ENCODE measurements at places on chromosomes 16 and 17. TPM values are rescaled to one million over a fixed set of nuclear protein-coding genes. Genes with fewer than 3 reads are reported as not detected.

DNA sequence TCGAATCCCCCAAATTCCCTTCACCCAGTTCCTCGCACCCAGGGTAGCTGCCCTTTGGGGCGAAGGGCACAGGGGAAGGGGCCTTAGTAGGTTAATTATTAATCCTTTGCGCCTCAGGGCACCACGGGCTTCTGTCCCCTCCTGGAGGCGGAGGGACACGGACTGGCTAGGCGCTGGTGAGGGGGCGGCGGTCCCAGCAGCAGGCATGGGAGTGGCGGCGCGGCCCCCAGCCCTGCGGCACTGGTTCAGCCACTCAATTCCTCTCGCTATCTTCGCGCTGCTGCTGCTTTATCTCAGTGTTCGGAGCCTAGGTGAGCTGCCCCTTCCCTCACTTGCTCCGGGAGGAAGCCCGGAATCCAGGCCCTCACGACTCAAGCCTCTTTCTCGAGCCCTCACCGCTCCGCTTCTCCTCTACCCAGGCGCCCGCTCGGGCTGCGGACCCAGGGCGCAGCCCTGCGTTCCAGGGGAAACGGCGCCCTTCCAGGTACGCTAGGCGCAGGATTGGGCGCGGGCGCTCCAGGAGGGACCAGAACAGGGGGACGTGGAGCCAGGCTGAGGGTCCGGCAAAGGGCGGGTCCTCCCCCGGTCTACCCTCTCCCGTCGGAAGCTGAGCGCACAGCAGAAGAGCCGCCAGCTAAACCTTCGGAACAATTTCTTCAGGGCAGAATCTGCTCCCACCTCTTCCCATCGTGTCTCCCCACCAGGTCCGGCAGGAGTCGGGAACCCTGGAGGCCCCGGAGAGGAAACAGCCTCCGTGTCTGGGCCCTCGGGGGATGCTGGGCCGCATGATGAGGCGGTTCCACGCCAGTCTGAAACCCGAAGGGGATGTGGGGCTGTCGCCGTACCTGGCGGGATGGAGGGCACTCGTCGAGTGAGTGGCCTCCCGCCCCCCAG, at the start of gene GLTPD2:
Gene GLTPD2, plus strand, starts transcription at position 158 of the 894 bp plus-strand sequence. Its CDS starts 48 bp downstream, at position 206.
- no peaks in the 10 kb centered on the region for H3K36me3 ChIP-seq
- peak within 1 kb of the TSS; percentile 60 for H3K4me3 ChIP-seq
- peaks cover 18% of the 10 kb centered on the region for H3K27me3 ChIP-seq
- H3K27ac ChIP-seq = peak within 1 kb of the TSS; percentile 72
- DNase-seq = no peak
- H3K4me1 ChIP-seq = peaks cover 26% of the 10 kb centered on the region

- H3K4me3 ChIP-seq = no peak overlapping the region
- H3K4me1 ChIP-seq = no peaks in the 10 kb centered on the region
- DNase-seq = no peak
- no peaks in the 10 kb centered on the region for H3K27me3 ChIP-seq
- H3K27ac ChIP-seq = no peak overlapping the region
Observed at GRCh38 chr17:3528880-3529511, 28.6 kb downstream of the TRPV3 start.

Gene ADGRG3
- not detected for total RNA-seq

GRCh38 chr17:67125924-67126323, 81.6 kb downstream of the CACNG1 start:
- H3K27ac ChIP-seq = no peak overlapping the region
- no peaks in the 10 kb centered on the region for H3K27me3 ChIP-seq
- no peaks in the 10 kb centered on the region for H3K4me1 ChIP-seq
- no peak overlapping the region for H3K4me3 ChIP-seq
- DNase-seq = no peak
- H3K36me3 ChIP-seq = peaks cover 19% of the 10 kb centered on the region

Gene NPIPA1
- 149 TPM for total RNA-seq

DNA sequence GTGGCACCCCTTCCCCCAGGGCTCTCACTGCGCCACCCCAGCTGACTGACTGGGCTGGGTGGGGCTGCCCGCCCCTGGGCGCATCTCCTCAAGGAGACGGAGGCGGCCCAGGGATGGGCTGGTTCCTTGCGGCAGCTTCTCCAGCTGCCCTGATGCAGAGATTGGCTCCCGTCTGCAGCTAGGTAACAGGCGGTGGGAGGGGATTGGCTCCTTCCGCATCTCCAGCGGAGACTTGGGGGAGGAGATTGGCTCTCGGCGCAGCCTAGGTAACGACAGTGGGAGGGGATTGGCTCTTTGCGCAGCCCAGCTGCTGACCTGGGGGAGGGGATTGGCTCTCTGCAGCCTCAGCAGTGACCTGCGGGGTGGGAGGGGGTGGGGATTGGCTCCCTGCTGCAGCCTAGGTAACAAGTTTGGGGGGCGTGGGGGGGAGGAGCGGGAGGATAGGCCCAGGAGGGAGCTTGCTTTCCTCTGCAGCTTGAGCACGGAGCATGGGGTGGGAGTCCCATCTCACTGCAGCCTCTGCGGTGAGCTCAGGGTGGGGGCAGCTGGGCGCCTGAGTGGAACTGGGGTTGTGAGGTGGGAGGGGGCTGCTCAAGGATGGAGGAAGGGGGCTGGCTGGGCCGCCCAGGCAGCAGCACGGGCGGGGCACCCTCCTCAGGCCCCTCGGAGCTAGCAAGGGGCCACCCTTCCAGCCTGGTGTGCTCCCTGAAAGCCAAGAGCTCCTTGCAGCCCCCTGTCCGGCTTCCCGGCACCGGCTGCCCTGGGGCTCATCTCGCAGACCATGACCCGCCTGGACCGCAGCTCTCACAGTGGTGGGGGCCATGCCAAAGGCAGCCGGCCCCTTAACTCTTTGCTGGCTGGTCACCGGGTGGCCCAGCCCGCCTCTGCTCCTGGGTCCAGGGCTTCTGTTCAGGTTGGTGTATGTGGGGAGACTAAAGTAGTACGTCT, 6.4 kb downstream of the NFE2L1 start:
- peaks cover 81% of the 10 kb centered on the region for H3K36me3 ChIP-seq
- H3K4me3 ChIP-seq = no peak overlapping the region
- H3K27ac ChIP-seq = no peak overlapping the region
- peaks cover 47% of the 10 kb centered on the region for H3K4me1 ChIP-seq
- no peaks in the 10 kb centered on the region for H3K27me3 ChIP-seq

- no peaks in the 10 kb centered on the region for H3K36me3 ChIP-seq
- no peak overlapping the region for H3K4me3 ChIP-seq
- no peak for DNase-seq
- no peaks in the 10 kb centered on the region for H3K4me1 ChIP-seq
- H3K27ac ChIP-seq = no peak overlapping the region
Observed at GRCh38 chr16:31529937-31530312, 2.2 kb downstream of the AHSP start.

Gene ENPP7
- 0.20 TPM for total RNA-seq

Gene PYDC1
- not detected for total RNA-seq

Gene KRT222
- not detected for total RNA-seq

GRCh38 chr16:31488468-31489297, 5.8 kb downstream of the SLC5A2 start:
- no peaks in the 10 kb centered on the region for H3K36me3 ChIP-seq
- H3K27ac ChIP-seq = peak overlapping the region; percentile 39
- no peak for DNase-seq
- peaks cover 13% of the 10 kb centered on the region for H3K4me1 ChIP-seq
- no peak overlapping the region for H3K4me3 ChIP-seq

- H3K36me3 ChIP-seq = no peaks in the 10 kb centered on the region
- no peak overlapping the region for H3K4me3 ChIP-seq
- H3K4me1 ChIP-seq = peaks cover 9% of the 10 kb centered on the region
Observed at GRCh38 chr16:79754501-79754900, 154.0 kb upstream of the MAF start.

GRCh38 chr16:76235025-76235424, 42.2 kb upstream of the CNTNAP4 start:
- DNase-seq = no peak
- H3K36me3 ChIP-seq = no peaks in the 10 kb centered on the region
- H3K4me1 ChIP-seq = no peaks in the 10 kb centered on the region
- H3K27ac ChIP-seq = no peak overlapping the region

GRCh38 chr17:58587713-58588117, 73.3 kb upstream of the MTMR4 start:
- no peaks in the 10 kb centered on the region for H3K27me3 ChIP-seq
- H3K4me3 ChIP-seq = no peak overlapping the region
- H3K27ac ChIP-seq = no peak overlapping the region
- no peaks in the 10 kb centered on the region for H3K4me1 ChIP-seq
- no peaks in the 10 kb centered on the region for H3K36me3 ChIP-seq

DNA sequence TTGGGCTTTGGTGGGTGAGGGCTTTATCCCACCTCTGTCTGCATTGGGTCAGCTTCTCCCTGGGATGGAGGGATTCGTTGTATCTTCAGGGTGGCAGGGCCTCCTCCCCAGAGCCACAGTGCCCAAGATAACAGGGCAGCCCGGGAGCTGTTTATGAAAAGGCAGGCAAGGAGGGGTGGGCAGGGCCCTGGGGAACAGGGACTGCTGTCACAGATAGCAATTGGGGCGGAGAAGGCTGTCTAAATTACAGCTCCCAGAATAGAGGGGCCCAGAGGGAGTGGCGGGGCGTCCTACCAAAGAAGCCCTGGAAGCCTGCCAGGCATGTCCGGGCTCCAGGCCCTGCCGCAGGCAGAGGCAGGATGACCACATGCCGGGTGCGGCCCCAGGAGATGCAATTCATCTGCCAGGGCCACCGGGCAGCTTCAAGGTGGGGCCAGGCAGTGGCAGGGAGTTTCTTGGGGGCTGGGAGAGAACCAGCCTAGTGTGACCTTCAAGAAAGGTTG, 18.8 kb upstream of the PHOSPHO1 start:
- no peaks in the 10 kb centered on the region for H3K27me3 ChIP-seq
- DNase-seq = no peak
- no peak overlapping the region for H3K4me3 ChIP-seq
- no peaks in the 10 kb centered on the region for H3K36me3 ChIP-seq
- no peak overlapping the region for H3K27ac ChIP-seq

DNA sequence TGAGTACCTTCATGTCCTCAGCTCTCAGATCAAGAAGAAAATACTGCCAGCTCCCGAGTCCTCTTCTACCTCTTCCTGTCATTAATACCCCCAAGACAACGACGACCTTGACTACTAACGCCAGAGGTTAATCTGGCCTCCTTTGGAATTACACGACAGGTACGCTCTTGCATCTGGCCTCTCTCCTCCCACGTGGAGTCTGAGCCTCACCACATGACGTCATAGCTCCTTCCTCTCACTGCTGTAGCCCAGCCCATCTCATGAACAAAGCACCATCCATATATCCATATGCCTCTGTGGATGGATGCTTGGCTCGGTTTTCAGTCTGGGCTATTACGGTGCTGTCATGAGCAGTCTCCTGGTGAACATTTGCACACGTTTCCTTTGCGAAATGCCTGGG, 110.2 kb upstream of the TNRC6C start:
- no peak for DNase-seq
- peaks cover 53% of the 10 kb centered on the region for H3K4me1 ChIP-seq
- H3K27ac ChIP-seq = no peak overlapping the region
- H3K27me3 ChIP-seq = no peaks in the 10 kb centered on the region

DNA sequence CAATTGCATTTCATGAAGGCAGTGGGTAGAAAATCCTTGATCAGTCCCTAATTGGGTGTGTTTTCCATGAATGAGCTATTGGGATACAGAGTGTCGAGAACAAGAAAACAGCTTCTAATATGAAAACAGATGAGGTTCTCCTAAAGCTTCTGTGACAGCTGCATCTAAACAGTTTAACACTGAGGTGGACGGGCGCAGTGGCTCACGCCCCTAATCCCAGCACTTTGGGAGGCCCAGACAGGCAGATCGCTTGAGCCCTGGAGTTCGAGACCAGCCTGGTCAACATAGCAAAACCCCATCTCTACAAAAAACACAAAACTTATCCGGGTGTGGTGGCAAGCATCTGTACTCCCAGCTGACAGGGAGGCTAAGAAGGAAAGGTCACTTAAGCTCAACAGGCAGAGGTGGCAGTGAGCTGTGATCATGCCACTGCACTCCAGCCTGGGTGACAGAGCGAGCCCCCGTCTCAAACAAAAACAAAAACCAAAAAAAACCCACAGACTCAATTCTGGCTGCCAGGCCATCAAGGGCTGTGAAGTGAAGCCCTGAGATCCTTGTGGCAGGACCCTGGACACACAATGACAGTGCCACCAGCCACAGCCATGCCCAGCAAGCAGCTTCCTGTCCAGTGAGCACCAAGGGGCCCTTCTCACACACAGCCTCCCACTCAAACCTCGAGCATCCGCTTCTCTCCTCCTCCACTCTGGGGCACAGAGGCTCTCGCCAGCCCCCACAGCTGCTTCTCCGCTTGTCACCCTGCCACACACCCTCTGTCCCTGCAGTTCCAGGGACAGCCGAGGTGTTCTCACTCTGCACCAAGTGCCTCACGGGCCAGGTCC, 44.0 kb downstream of the ANKRD11 start:
- H3K27me3 ChIP-seq = no peaks in the 10 kb centered on the region
- no peaks in the 10 kb centered on the region for H3K36me3 ChIP-seq
- H3K27ac ChIP-seq = no peak overlapping the region
- peaks cover 100% of the 10 kb centered on the region for H3K4me1 ChIP-seq

DNA sequence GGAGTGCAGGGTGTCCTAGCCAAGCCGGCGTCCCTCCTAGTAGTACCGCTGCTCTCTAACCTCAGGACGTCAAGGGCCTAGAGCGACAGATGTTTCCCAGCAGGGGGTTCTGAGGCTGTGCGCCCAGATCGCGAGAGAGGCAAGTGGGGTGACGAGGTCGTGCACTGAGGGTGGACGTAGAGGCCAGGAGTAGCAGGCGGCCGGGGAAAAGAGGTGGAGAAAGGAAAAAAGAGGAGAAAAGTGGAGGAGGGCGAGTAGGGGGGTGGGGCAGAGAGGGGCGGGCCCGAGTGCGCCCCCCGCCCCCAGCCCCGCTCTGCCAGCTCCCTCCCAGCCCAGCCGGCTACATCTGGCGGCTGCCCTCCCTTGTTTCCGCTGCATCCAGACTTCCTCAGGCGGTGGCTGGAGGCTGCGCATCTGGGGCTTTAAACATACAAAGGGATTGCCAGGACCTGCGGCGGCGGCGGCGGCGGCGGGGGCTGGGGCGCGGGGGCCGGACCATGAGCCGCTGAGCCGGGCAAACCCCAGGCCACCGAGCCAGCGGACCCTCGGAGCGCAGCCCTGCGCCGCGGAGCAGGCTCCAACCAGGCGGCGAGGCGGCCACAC, at the start of gene MMP2:
Gene MMP2, plus strand, starts transcription at position 372 of the 603 bp plus-strand sequence. CDS start 282 bp downstream, outside the sequence.
- H3K4me3 ChIP-seq = no peak within 1 kb of the TSS
- no peaks in the 10 kb centered on the region for H3K4me1 ChIP-seq
- H3K27ac ChIP-seq = no peak within 1 kb of the TSS
- peaks cover 3% of the 10 kb centered on the region for H3K27me3 ChIP-seq

- peaks cover 8% of the 10 kb centered on the region for H3K4me1 ChIP-seq
- no peak for DNase-seq
- H3K27ac ChIP-seq = no peak overlapping the region
- H3K36me3 ChIP-seq = no peaks in the 10 kb centered on the region
Observed at GRCh38 chr16:66275775-66276428, 90.6 kb upstream of the CDH5 start.

Data from CD4-positive, alpha-beta memory T cell (primary cell).